Activated naive CD4-positive, alpha-beta T cell treated with anti-CD3 and anti-CD28 coated beads, Interleukin-2, amount 50 U/mL, for 16 hours (primary cell): ENCODE measurements at places on chromosomes 12 and 14.

- no peak for DNase-seq
These were observed 1194.7 kb downstream of the GALC start for GRCh38 chr14:86798330-86798729.

- no peak for DNase-seq
These were observed 259.9 kb upstream of the GARIN6 start for GRCh38 chr12:99387661-99388060.

- no peak for DNase-seq
These were observed 82.4 kb downstream of the SCAF11 start for GRCh38 chr12:45907955-45908354.

DNA sequence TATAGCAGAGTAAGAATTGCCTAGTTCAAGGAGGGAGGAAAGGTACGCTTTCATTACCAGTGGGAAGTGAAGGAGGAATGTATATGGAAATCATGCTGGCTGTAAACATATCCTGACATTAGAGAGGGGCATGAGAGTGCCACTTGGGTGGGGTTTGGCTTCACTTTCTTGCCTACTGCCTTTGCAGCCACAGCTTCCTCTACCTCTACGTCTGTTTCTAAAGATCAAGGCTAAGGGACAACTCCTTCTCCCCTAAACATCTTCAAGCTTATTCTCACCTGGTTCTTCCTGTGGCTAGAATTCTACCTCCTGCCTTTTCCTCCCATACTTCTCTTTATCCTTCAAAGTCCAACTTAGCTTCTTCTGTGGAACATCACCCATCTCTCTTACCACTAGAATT is 58.0 kb downstream of the SUSD6 start:
- no peak for DNase-seq

- no peak for DNase-seq
These were observed 29.8 kb upstream of the AP4S1 start for GRCh38 chr14:30995689-30996088.

GRCh38 chr14:94001016-94001415 is 3.9 kb downstream of the CCDC197 start:
- no peak for DNase-seq

DNA sequence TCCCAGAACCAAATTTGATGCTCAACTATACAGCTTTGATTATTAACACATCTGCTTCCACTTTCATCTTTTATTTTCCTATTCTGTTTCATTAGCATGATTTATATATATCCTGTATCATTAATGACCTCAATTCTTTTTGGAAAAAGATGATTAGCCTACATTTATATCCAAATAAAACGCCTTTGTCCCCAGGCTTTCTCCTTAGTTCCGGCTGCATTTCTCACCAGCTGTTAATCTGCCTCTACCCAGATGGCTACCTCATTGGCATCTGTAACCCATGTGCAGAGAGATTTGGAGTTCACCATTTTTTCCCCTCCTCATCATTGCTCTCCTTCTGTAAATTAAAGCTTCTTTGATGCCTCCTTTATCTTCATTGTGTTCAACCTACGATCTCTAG is 336.8 kb upstream of the RGS6 start:
- no peak for DNase-seq

DNA sequence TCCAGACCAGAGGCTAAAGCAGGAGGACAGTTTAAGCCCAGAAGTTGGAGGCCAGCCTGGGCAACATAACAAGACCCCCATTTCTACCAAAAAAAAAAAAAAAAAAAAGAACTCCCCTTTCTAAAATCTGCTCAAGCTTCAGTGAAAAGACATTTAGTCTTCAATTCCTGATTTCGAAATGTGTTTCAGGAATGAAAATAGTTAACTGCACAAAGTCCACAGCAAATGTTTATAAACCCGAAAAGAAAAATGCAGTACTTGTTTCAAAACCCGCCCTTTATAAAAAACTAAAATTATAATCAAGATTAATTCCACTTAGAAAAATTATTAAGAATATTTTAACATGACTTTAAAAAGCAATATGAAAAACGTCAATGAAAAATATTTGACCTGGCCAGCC is 12.1 kb downstream of the ATXN2 start:
- no peak for DNase-seq

GRCh38 chr12:7039403-7039802 is 21.1 kb upstream of the C1S start:
- DNase-seq = no peak

DNA sequence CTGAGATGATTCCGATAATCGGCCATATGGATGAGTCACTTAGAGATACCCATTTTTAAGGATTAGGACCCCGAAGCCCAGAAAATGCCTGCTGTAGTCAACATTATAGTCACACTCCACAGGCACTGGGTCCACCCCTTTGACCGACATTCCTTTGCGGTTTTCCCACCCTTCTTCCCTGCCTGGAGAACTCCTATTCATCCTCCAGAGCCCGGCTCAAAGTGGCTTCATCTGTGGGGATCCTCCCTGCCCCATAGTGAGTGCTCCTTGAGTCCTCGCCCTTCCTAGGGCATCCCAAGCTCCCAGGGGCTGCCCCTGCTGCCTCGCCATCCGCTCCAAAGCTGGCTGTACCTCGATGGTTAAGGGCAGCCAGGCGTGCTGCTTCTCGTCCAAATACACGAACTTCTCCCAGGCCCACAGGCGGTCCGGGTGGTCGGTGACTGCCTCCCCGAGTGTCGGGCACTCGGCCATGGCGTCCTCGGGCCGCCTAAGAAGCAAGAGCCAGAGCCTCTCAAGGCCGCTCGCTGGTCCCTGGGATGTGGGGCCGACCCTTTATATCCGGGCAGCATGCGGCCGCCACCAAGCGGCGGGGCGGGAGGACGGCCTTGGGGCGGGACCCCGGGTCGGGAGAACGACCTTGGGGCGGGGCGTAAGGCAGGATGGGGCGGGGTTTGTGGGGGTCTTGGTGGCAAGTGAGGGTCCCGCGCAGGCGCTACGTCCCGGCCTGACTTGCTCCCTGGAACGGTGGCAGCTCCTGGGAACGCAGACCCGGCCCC is at the start of gene TCL1A:
TSS of gene TCL1A (minus strand) at position 530 of the 776 bp plus-strand sequence. CDS start at position 471, 59 bp downstream.
- DNase-seq = no peak

- DNase-seq = no peak
These were observed 101.0 kb downstream of the TMEM132C start for GRCh38 chr12:128367961-128368360.

GRCh38 chr12:70849265-70849960 is 71.1 kb downstream of the PTPRR start:
- no peak for DNase-seq

- peak; percentile 5 for DNase-seq
These were observed 46.9 kb downstream of the CYP46A1 start for GRCh38 chr14:99730876-99731546.

DNA sequence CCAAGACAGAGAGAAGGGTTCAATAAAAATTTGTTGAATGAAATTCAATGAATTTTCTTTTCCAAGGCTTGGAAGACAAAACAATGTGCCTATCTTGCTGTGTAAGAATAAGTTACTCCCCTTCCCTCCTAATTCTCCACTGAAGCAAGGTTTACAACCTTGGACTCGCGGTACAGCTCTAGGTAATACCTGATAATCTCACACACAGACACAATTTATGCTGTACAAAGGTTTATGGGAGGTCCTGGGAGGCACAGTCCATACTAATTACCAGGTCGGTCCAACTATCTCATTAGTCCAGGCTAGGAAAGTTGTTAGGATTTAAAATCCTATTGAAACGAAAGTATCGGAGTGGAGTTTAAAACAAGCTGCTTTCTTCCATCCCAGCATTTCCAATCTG is 42.6 kb downstream of the NELL2 start:
- DNase-seq = no peak

GRCh38 chr14:102554821-102555819 is 37.3 kb upstream of the RCOR1 start:
- peak; percentile 69 for DNase-seq

DNA sequence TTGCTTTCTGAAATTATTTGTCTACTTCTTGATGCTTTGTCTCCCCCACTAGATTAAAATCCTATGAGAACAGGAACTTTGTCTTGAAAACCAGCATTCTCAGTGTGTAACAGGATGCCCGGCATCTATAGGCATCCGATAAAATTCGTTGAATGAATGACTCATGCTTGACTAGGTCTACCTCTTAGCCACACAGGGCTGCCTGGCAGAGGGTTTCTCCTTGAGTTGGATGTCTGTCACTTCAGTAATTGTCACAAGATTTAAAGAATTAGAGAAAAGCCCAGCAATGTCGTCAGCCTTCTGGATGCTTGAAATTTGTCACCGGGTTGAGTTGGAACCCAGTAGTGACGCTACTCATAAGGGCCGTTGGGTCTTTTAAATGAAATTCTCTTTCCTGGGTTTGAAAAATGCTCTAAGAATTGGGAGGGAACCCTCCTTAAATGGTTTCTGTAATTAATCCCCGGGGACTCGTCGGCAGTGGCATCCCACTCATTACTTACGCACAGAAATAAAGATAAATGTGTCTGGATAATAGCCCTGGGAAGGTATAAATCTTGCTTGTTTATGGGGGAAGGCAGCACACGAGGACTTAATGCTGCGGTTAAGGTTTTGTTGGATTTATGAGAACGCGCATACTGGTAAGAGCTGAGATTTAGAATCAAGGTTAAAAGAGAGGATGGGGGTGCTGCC is 194.1 kb downstream of the AACS start:
- DNase-seq = no peak

DNA sequence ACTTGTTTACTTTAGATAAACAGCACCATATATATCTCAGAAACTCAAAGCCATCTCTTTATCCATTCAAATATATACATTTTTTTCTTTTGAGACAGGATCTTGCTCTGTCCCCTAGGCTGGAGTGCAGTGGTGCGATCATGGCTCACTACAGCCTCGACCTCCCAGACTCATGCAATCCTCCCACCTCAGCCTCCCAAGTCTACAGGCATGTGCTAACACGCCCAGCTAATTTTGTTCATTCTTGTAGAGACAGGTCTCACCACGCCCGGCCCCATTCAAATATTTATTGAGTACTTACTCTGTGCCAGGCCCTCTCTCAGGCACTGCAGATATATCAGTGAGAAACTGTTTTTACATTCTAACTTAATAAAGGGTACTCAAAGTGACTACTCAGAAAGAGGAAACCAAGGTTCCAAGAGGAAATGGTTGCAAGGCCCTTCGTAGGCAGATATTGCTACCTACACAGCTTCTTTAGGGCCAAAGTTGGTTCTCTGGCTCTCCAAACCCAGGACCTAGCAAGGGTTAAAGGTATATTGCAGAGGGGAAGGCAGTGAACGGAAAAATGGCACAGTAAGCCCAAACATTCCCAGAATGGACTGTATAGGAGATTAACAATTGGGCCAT is 2.9 kb downstream of the ATXN3 start:
- DNase-seq = no peak

DNA sequence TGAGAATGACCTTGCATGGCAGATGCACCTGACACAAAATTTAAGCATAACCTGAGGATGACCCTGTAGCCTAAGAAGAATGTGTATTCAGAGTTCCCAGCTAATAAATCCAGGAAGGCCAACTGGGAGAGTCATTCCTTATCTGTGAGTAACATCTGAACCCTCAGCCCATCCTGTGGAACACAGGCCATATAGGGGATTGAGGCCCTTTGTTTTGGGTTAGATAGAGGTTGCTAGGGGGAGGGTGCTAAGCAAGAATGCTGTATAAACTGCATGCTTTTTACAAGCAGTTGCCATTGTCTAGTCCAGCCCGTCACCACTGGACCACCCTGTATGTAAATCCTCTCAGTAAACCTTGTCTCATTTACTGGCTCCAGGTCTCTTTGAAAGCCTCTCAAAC is 77.0 kb downstream of the BICD1 start:
- no peak for DNase-seq

DNA sequence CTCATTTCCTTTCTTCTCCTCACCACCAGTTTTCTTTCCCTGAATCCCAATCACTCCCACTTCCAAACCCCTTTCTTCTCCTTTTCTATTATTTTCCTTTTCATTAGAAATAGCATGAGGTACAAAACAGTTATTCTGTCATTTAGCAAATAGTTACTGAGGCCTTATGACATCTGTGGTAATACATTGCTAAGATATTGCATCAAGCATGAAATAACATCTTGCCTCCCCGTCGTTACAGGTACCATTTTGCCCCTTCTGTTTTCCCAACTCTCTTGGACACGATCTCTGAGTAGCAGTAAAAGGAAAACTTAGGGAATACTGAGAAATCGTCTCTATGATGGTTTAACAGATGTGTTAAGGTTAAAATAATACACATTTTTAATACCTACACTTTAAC is 175.8 kb upstream of the SOX5 start:
- no peak for DNase-seq

- no peak for DNase-seq
These were observed 638 bp downstream of the LAG3 start for GRCh38 chr12:6772726-6773589.

GRCh38 chr12:49357103-49357678 is 10.1 kb upstream of the SPATS2 start:
- no peak for DNase-seq

DNA sequence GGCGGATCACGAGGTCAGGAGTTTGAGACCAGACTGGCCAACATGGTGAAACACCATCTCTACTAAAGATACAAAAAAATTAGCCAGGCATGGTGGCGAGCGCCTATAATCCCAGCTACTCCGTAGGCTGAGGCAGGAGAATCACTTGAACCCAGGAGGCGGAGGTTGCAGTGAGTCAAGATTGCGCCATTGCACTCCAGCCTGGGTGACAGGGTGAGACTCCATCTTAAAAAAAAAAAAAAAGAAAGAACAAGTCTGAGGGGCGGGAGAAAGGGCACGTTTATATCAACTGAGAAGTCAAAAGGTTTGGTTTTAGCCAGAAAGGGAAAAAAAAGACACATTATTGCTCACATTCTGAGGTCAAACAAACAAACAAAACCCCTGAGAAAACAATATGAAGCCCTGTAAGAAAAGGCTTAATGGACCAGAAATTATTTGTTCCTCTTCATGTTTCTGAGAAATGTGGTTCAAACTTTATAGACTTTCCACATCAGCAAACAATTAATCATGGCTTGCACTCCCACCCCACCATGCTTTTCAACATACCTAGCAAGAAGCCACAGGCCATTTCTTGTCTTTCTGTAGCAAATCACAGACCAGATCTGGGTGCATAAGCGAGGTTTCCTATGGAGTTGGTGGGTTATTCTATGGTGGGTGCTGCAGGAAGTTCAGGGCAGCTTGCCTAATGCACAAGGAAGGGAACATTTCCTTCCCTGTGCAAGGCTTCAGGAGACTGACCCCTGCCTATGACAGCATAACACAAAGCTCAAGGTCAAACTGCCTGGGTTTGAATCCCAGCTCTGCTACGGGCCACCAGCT is 80.1 kb downstream of the SSPN start:
- DNase-seq = no peak

- no peak for DNase-seq
These were observed 88.4 kb downstream of the BBS10 start for GRCh38 chr12:76259660-76260389.

- DNase-seq = no peak
These were observed at the start of gene PRPH for GRCh38 chr12:49295082-49295936. Gene PRPH (plus strand): TSS chr12:49295147. CDS start chr12:49295201, 54 bp downstream.

- no peak for DNase-seq
These were observed 33.1 kb upstream of the MMP19 start for GRCh38 chr12:55875704-55876467.

GRCh38 chr14:74302152-74302628 is 544 bp downstream of the ABCD4 start:
- no peak for DNase-seq

- DNase-seq = no peak
These were observed at the start of gene A2M for GRCh38 chr12:9115731-9116559. Gene A2M (minus strand): TSS chr12:9115919. CDS start chr12:9115849, 70 bp downstream.
